ENCODE measurements at places on chromosomes 5 and 9. TPM values are rescaled to one million over a fixed set of nuclear protein-coding genes. Genes with fewer than 3 reads are reported as not detected.

DNA sequence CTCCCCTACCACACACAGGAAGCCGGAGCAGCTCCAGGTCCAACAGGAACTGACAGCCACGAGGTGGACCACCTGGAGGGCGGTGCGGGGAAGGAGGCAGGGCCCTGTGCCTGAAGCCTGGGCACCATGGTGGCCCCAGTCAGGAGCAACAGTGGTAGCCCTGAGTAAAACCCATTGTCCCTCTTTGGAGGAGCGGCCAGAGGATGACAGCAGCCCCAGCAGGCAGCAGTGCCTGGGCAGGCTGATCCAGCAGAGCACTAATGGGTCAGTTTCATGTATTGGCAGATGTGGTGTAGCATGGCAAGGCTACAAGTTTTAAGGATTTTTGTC lies 47.7 kb upstream of the GARNL3 start:
- DNase-seq = no peak

GRCh38 chr5:62720031-62720441 lies 141.4 kb downstream of the LRRC70 start:
- peak; percentile 45 for DNase-seq

The PCDHGA2 gene
- 3.0 TPM for total RNA-seq

The FAM151B gene
- 0.83 TPM for total RNA-seq

The FCN2 gene
- total RNA-seq = not detected

- DNase-seq = no peak
Measured at GRCh38 chr5:34551911-34552433, 104.2 kb upstream of the RAI14 start.

DNA sequence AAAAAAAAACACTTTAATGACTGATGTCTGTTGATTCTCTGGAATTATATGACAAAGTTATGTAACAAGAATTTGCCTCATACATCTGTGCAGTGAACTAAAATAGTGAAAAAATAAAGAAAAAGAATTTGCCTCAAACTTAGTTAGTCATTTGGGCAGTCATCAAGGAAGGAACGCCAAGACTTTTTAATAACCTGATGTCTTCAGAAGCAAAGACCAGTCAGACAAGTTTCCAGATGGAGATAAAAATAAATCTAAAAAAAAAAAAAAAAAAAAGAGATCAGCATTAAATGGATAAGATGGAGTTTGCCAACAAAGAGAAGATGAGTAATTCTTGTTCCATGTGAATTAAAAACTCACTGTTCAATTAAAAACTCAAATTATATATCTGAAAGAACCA lies 52.3 kb upstream of the JMY start:
- peak; percentile 66 for DNase-seq

DNA sequence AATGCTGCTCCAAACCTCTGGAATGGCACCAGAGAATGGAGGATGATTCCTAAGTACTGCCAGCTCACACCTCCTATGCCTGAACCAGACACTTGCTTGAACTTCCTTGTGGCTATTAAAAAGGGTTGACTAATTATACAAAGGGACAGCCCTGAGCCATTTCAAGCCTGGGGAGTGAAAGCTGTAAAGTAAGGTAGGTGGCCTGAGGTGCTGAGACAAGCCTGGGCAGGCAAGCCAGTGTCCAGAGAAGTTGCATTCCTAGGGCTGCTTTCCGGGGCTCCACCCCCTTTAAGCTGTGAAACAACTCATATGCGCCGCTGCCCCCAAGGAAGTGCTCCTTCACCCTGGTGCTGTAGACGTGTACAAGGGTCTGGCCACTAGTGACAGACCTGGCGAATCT lies 79.9 kb upstream of the SLC1A3 start:
- DNase-seq = peak; percentile 74

DNA sequence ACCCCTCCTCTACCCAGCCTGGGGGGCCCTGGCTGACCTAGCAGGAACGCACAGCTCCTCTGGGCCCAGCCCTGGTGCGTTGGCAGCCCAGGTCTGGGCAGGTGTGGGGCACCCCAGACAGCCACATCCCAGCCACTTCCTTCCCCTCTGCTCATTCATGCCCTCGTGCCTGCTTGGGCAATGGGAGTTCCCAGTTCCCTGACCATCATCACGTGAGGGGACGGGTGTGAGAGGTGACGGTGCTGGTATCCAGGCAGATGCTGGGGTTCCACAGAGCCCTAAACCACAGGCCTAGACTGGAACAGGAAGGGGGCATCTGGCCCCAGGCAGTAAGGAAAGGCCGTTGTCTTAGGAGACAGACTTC lies 8.4 kb downstream of the RALGDS start:
- DNase-seq = no peak

The C8G gene
- total RNA-seq = 0.50 TPM

- DNase-seq = no peak
Measured at GRCh38 chr9:127557998-127558546, 54.0 kb upstream of the STXBP1 start.

- DNase-seq = peak; percentile 68
Measured at GRCh38 chr5:66540078-66540477, 56.1 kb upstream of the MAST4 start.

The PCDHGC4 gene
- total RNA-seq = 2.7 TPM

The CDC20B gene
- total RNA-seq = not detected

The SLC34A3 gene
- not detected for total RNA-seq

The ARL15 gene
- total RNA-seq = 31.5 TPM

DNA sequence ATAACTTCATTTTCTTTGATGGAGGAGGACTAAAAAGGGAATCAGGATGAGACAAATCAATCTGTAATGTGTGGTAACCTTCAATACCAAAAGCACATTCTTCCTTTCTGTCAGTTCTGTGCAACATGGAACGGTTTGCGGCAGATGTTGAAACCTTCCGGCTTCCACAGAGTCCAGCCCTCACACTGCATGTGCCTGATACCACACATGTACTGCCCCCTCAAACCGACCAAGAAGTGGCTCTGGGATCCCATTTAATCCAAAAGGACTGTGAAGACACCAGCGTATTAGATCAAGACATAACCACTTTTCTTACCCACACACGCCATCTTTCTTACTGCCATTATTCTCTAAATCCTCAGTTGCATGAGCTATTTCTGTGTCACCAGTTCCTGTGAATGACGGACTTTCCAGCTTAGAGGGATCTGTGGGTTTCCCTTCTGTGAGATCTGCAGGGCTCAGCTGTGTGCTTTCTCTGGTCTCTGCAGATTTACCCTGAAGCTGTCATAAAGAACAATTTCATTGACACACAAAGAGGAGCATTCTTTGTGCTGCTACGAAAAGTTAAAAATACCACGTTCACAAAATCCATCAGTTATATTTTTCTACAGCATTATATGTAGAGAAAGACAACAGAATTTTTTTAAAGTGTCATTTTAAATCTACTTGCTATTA lies 25.8 kb downstream of the NSUN2 start:
- DNase-seq = no peak

GRCh38 chr5:143141652-143142051 lies 261.8 kb downstream of the NR3C1 start:
- no peak for DNase-seq

- no peak for DNase-seq
Measured at GRCh38 chr5:154683101-154683880, 71.9 kb upstream of the LARP1 start.

Data from mammary epithelial cell (primary cell).